ENCODE measurements at places on chromosomes 11 and 22.

DNA sequence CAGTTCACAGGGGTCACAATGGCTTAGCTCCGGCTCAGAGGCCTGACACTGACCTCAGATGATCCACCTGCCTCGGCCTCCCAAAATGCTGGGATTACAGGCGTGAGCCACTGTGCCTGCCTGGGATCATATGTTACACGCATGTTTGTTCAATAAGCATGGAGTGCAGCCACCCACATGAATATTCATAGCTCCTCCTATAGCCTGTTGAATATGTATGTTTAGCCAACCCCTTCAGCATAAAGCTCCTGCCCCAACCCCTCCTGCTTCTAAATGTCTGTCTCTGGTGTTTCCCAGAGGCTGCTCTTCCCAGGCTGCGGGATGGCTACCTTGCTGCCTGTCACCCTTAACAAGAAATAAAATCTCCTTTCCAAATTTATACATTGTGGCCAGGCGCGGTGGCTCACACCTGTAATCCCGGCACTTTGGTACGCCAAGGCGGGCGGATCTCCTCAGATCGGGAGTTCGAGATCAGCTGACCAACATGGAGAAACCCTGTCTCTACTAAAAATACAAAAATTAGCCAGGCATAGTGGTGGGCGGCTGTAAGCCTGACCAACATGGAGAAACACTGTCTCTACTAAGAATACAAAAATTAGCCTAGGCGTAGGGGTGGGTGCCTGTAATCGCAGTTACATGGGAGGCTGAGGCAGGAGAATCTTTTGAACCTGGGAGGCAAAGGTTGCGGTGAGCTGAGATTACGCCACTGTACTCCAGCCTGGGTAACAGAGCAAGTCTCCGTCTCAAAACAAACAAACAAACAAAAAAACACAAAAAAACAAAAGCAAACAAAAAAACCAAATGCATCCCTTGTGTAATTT is 1.1 kb upstream of the APOBEC3F start:
- no peak for DNase-seq

DNA sequence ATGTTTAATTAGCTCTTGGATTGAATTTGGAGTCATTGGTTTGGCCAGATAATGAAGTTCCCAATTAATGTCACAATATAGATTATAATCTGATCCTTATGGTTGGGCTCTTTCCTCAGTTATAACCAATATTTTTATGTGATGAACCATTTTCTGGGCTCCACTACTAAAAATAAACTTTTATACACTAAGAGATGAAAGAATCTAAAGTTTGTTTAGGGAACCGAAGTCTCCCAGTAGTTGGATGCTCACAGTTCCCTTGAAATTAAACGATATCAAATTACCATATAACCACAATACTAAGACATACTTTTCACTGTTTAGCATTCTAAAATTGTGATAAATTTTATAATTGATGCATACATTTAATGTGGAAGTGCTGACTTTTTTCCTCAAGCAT is 47.0 kb upstream of the ARHGAP42 start:
- no peak for DNase-seq

DNA sequence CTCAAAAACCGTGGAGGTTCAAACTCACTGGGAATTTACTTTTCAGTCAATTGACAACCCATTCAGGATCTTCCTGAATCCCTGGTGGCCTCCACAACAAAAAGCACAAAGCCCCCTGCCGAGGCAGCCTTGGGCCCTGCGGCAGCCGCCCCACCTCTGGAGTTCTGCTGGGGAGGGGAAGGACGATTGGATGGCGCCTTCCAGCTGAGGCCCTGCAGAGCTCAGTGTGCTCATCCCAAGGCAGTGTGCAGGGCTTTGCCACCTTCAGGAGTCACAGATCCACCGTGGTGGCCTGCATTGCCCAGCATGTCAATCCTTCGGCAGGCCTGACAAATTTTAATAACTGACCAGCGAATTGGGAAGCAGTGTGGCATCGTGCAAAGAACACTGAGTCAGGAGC is 7.4 kb downstream of the ZFTA start:
- DNase-seq = no peak

DNA sequence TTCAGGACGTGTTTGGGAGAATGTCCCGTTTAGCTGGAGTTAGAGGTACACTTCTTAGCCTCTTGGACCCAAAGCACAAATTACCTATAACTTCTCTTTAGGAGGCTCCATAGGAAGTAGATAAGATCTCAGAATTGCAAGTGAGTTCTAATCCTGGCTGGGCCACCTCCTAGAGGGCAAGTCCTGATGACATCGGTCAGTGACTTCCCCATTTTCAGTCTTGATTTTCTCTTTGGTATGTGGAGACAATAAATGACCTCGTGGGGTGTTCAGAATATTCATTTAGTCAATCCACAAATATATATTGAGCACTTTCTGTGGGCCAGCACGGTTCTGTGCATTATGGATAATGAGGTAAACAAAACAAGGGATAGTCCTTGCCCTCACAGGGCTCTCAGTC is 208.6 kb downstream of the CWF19L2 start:
- DNase-seq = no peak

- no peak for DNase-seq
Measured at GRCh38 chr22:42966497-42966896, 48.5 kb downstream of the PACSIN2 start.

- no peak for DNase-seq
Measured at GRCh38 chr22:28438183-28438768, 241.4 kb downstream of the TTC28 start.

DNA sequence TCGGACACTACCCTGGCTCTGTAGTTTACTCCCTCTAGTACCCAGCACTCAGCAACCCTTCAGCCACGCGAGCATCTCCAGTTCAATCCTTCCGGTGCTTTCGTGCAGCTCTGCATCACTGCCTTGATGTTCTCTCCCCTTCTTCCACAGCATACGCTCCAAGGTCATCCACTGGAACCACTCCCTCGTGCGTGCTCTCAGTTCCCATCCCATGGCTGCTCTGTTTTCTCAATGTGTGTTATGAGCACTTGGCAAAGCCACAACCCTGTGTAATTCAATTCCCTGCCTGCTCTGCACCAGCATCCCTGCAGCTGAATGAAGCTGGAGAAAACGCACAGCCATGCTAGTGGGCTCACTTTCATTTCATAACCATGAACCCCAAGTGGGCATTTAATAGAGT is 38.5 kb upstream of the NFRKB start:
- DNase-seq = no peak

DNA sequence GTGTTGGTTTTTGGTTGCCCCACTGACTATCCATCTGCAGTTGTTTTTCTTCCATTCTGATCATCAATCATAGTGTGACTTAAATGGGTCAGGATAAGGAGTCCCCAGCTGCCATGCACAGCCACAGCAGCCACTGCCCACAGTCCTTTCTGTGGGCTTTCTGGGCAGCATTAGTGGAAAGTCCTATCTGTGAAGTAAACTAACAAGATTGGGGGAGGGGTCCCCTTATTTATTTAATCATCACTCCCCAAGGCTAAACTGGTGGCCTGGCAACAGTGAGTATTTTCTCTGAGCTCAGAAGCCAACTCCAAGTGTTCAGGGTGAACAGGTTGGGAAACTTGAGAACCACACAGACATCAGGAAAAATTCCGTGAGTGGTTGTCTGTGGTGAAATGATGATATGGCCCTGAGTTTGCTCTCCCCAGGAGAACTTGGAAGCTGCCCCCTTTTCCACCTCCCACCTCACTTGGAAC is 145.0 kb downstream of the CCDC34 start:
- no peak for DNase-seq

DNA sequence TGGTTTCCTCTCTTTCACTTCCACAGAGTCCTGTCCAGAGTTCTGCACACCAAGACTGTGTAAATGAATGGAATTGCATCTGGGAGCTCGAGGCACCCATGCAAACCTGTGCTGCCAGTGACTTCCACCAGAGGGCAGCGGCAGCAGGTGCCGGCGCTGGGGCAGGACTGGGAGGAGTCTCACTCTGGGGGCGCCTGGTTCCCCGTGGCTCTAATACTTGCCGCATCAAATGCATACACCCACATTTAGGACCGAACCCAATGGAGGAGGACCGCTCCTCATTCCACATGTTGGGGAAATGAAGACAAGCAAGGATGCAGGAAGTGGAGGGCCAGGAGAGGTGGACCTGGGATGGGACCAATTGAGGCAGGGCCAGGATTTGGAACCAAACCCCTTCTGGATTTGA is 1.1 kb upstream of the CD6 start:
- peak; percentile 80 for DNase-seq

DNA sequence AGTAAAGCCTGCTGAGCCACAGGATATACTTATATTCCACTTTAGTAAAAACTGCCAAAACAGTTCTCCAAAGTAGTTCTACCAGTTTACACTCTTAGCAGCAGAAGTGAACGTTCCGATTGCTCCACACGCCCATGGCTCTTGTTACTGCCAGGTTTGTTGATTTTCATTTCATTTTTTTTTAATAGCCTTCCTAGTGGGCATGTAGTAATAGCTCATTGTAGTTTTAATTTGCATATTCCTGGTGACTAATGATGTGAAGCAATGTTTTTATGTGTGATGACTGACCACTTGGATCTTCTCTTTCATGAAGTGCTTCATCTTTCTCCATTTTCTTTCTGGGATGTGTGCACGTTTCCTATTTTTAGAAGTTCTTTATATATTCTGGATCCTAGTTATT is 4.8 kb upstream of the C11orf97 start:
- no peak for DNase-seq

DNA sequence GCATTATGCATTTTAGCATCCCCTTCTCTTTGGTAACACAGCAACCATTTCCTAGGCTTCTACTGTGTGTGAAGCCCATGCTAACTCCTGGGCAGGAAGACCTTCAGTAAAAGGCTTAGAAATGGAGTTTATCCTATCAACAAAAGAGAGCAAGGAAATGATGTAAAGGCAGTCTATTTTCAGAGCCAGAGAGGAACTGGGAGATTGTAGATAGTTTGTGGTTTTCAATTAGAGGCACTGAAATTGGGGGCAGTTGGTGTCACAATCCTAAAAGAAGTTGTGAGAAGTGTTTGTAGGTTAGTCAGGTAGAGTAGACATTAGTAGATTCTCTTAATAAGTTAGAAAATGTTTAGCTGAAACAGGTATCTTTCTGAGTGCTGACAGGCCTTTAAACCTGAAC is 7.1 kb downstream of the ACAD8 start:
- no peak for DNase-seq

GRCh38 chr11:11170352-11171084 is 182.5 kb downstream of the CSNK2A3 start:
- DNase-seq = no peak

DNA sequence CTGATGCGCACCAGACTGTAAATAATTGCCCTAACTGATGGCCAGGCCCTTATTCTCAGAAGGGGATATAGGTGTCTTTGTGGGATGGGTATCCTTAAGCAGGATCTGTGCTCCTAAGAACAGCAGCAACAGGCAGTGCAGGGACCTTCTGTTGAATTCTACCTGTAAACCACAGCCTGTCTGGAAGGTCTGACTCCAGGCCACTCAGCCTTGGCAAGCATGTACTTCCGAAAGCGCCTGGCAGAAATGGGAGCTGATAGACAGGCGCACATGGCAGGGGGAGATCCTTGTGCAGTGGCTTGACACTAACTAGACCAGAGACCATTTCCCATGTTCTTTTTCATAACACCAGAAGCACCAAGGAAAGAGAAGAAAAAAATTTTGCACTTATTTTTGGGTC is 59.0 kb downstream of the C22orf31 start:
- DNase-seq = no peak

- peak; percentile 83 for DNase-seq
Measured at GRCh38 chr11:119323532-119324033, 6.7 kb upstream of the MCAM start.

DNA sequence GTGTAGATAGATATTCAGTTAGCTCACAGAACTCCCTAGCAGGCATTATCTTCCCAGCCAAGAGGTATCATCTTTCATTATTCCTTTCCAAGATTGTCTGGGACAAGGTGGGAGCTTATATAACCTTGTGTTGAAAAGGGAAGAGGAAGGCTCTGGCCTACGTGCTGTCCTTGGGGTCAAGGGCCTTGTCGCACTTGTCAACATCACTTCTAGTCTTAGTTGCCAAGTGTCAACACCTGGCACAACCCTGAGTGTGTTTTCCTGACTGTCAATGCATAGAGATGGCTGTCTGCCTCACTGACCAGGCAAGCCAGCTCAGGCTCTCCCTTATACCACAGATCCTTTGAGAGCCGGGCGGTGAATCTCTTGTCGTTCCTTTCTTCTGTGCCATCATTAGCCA is 331.9 kb downstream of the CNTN5 start:
- DNase-seq = no peak

- no peak for DNase-seq
Measured at GRCh38 chr11:112025707-112026106, 499 bp downstream of the DLAT start.

DNA sequence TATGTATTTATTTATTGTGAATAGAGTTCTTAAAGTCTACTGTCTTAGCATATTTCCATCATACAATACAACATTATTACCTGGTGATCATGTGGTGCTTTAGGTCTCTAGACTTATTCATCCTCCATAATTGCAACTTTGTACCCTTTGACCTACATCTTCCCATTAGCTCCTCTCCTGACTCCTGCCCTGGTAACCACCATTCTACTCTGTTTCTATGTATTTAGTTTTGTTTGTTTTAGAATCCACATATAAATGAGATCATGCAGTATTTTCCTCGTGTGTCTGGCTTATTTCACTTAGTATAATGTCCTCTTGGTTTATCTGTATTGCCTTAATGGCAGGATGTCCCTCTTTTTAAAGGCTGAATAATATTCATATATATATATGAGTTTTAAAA is 22.7 kb downstream of the NCAM1 start:
- no peak for DNase-seq

All from activated CD4-positive, CD25-positive, alpha-beta regulatory T cell treated with anti-CD3 and anti-CD28 coated beads, Interleukin-2, amount 50 U/mL, for 72 hours (primary cell).